ENCODE measurements at places on chromosomes 2 and 18.

DNA sequence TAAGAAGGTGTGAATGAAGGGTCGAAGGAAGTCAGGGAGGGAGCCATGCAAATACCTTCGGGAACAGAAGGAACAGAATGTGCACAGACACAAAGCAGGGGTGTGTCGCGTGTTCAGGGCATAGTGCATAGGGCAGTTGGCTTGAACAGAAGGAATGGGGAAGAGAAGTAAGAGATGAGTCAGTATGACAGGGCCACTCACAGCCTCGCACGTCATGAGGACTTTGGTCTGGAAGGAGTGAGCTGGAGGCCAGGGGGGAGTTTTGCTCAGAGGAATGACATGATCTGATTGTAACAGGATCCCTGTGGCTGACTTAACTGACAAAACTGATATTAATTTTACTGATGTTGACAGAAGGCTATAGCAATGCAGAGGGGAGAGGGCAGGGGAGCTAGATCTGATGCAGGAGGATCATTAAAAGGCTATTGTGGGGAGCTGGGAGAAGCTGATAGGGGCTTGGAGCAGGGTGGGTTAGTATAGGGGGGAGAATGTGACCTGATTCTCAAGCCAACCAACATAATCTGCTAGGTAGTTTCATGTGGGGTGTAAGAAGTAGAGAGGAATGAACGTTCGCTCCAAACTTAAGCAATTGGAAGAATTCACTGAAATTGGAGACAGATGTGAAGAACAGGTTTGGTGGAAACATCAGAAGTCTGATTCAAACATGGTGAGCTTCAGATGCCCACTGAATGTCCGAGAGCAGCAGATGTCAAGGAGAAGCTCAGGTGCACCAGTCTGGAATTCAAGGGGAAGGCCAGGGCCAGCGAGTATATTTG lies 60.4 kb upstream of the COPS8 start:
- no peak for DNase-seq

DNA sequence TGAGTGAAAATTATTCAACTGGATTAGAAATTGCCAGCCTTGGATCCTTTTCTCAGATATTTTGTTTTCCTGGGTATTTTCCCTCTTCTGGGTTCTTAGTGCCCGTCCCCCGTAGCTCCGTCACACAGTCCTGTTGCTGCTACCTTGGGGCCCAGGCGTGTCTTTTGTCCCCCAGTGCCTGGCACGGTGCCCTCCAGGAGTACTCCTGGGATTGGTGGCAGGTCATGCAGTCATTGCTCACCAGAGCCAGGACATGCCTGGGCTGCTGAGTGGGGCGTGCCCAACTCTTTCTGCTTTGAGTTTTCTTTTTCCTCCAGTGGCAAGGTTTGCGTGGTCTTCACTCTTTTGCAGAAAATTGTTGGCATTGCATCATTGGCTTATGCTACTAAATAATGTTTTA lies 275.2 kb downstream of the AGAP1 start:
- DNase-seq: no peak

DNA sequence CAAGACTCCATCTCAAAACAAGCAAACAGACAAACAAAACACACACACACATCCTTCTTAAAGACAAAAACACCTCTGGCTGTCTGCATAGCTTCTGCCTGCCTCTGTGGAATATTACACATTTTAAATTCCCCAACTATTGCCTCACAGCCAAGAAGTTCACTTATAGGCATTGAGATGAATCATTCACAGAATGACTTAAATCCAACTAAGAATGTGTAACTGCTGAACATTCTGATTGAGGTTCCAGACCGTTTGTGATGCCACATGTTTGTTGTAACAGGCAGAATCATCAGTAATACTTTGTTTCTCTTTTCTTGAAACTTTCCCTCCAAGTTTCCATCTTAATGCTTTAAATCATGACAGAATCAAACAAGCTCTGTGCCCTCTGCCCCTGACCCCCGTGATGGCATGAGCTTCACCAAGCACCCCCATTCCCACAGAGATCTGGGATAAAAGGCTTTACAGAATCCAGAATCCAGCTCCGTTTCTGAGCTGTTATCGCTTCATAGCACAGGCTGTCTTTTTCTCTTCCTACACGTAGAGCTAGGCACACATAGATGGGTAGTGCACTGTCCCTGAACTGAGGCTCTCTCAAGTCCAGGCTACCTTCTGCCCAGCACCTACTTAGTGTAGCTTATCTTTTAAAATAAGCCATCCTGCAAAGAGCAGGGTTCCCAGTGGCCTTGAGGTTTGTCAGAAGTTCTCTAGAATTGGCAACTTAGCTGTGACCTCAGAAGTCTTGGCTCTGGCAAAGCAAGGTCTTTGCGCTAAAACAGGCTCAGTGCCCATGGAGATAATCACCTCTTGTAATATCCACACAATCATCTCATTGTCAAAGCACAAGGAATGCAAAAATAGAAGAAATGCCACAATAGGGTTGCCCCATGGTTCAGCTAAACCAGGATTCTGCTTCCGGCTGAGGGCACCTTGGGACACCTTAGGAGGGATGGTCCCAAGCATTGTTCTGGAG lies 32.9 kb downstream of the EPAS1 start:
- no peak for DNase-seq

GRCh38 chr2:236446521-236446920 lies 123.1 kb upstream of the ACKR3 start:
- DNase-seq: no peak

- no peak for DNase-seq
Observed at GRCh38 chr2:46499392-46499785, 20.0 kb downstream of the TMEM247 start.

DNA sequence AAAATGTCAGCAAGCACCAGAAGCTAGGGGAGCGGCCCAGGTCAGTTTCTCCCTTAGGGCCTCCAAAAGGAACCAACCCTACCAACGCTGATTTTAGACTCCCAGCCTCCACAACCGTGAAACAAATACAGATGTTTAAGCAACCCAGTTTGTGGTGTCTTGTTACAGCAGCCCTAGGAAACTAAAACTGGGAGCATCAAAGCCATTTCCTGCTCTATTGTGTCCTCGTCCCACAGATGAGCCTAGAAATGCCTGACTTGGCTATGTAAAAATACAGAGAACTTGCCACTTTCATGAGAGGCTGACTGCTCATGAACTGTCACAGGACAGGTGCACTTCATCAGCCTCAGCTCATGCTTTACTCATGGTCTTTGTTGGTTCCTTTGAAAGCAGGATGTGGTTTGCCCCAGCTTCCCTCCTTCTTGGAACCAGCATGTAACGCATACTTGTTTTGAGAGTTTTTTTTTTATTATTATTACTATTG lies 97.6 kb upstream of the SLC39A10 start:
- no peak for DNase-seq

GRCh38 chr2:140416577-140416976 lies 1636.4 kb upstream of the NXPH2 start:
- no peak for DNase-seq

- no peak for DNase-seq
Observed at GRCh38 chr2:67318993-67319481, 78.1 kb upstream of the ETAA1 start.

DNA sequence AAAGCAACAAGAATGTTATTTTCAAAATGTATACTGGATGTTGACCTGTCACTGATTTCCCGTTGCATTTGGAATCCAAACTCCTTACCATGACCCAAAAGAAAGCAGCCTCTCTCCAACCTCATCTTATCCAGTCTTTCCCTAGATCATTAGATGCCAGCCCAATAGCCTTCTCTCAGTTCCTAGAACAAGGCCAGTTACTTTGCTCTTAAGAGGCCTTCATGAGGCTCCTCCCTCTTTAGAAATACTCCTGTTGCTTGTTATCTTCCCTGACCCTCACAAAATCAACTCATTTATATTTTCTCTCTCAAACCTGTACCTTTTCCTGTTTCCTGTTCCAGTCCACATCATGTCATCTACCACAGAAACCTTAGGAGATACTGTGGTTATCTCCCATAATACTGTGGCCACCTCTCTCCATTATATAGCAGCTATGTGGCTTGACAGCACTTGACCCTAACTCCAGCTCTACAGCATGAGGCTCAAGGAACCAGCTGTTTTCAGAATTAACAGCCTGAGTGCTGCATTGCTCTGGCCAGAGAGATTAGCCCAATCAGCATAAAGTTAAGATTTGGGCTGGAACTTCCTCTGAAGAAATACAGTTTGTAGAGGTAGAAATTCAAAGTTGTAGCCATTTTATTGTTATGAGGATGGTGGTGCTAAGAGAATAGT lies 22.8 kb downstream of the SRBD1 start:
- DNase-seq: no peak

DNA sequence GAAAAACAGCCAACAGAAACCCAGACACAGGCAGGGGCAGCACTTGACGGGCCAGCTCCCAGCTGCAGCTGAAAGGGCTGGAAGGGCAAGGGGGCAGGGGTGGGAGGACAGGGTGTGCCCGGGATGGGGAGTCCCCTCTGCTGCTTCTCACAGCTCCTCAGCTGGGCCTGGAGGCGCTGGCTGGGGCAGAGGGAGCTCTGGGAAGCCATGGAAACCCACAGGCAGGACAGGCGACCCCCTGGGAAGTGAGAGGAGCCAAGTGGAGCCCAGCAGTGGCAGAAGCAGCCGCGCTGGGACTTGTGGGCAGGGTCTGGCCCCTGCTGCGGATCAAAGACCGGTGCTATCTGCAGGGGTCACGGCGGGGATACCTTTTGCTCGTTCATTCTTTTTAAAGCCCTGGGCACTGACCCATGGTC lies 20.7 kb downstream of the OTOF start:
- no peak for DNase-seq

DNA sequence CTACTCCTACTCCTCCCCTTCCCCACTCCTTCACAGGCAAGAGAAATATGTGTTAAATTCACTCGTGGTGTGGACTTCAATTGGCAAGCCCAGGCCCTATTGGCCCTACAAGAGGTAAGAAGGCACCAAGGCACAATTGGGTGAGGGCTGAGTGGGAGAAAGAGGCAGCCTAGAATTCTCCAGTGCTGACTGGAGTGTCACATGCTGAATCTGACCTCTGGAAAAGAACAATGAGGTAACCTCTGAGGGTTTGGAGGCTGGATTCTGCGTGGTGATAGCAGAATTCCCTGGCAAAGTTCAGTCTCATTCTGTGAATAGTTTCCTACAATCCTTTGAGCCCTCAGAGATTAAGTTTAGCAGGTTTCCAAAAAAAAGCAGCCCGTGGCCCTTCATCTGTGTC lies 6.9 kb downstream of the CENPA start:
- DNase-seq: no peak

GRCh38 chr2:156653675-156654074 lies 217.5 kb downstream of the GPD2 start:
- no peak for DNase-seq

DNA sequence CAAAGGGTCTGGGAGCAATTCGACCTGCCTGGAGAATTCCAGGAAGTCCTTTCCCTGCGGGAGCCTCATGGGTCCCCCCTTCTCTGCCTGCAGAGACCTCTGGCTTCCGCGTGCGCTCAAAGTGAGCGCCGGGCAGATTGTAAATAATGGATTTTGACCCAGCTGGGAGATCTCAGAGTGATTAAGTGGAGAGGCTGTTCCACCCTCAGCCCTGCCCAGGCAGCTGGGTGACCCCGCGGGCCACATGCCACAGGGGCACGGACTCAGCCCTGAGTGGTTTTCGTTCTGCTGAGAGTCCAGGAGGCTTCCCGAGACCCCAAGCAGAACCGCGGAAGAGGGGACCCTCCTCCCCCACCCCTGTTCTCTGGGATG lies 1.2 kb downstream of the KCNG2 start:
- no peak for DNase-seq

DNA sequence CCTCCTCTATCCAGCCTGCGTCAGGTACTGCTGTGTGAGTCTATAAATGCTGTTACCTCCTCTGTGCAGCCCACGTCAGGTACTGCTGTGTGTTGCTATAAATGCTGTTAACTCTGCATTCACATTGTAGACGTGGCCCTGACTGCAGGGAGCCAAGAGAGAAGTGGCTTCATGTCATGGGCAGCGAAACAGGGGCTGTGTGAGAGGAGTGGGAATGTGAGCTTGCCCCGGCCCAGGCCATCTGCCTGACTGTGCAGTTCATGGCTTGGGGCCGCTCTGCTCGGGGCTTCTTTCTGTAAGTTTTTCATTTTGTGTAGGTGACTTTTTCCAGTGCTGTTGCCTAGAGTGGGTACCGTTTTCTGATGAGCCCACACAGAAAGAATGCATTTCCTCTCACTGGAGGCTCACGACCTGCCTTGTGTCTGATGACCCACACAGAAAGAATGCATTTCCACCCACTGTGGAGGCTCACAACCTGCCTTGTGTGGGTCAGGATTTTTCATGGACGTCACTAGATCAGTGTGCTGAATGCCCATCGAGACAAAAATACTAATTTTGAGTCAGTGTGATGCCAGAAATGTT lies 104.5 kb downstream of the SNTG2 start:
- DNase-seq: no peak

DNA sequence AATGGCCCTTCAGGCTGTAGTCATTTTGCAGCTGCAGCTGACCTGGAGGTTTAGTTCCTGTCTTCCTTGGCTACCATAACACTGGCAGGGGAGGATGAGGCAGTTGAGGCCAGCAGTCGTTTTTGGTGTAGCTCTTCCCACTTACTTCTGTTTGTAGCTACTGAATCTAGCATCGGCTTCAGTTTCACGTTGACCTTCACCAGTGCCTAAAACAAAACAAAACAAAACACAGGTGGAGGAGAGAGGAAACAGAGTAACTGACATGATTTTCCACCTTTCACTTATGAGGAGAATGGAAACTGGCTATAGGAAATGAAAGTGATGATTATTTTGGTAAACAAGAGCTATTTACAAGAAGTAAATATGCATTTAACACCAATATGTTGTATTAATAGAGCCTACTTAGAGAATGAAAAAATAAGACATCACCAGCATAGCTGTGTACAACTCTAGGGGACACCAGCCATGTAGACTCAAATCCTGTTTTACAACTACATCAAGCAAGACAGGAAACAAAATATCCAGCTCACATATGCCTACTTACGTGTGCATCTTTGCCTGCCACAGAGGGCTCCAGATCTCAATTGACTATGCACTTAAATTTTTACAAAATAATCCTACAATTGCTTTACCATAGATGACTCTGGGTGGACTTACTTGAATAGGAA lies 236.9 kb downstream of the AGPS start:
- no peak for DNase-seq

GRCh38 chr2:10395893-10396292 lies 52.2 kb downstream of the ODC1 start:
- DNase-seq: no peak

GRCh38 chr2:240636563-240637115 lies 11.4 kb downstream of the GPR35 start:
- DNase-seq: peak; percentile 37

- DNase-seq: no peak
Observed at GRCh38 chr2:24508878-24509277, 17.8 kb downstream of the NCOA1 start.

All from Right ventricle myocardium inferior (tissue), 1 donor.